ENCODE measurements at places on chromosomes 13 and 19.

GRCh38 chr19:18119013-18119716, 21.6 kb downstream of the MAST3 start:
- no peak for DNase-seq

DNA sequence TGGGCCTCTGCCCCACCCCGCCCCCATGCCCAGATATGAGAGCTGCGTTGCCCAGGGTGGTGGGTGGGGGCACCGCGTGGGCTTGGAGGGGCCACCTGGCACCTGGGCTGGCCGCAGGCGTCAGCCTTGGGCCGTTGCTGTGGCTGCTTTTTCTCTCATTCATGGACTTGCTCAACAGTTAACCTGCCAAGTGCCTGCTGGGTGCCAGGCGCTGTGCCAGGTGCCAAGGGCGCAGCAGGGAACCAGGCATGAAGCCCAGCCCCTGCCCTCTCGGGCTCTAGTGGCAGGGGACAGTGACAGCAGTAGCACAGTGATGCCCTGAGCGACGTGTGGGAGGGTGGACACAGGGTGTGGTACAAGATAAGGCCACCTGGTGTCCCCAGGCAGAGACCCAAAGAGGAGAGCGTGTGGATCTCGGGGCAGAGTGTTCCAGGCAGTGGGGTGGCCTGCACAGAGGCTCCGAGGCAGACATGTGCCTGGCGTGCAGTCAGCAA, 28.1 kb downstream of the DHX34 start:
- DNase-seq, result no peak

GRCh38 chr19:39083983-39084731, at the start of gene ACP7:
Gene ACP7, plus strand, starts transcription at chr19:39084368. Its CDS starts 902 bp downstream, at chr19:39085270.
- DNase-seq, result no peak

DNA sequence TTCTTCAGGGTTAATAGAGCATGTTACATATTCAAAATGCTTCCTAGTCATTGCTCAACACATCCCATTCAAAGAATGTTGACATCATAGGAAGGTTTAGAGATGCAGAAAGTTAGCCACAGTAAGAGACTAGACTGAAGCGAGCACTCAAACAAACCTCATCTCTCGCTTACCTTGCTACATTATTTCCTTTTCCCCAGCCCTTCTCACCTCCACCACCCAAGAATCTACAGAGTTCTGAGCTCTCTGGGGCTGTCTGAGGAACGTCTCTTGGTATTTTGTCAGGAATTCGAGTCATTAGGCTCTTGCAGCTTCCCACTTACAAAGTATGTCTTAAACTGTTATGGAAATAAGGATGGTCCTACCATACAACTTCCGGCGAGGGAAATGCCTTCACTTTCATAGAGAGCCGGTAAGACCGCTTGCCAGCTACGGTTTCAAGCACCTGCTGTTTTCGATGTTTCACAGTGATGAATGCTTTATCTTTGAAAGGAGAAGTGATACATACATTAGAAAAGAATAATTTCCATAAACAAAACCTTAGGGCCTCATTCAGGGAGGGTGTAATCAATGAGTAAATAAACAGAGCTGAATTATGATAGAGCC, 65.1 kb downstream of the FLT1 start:
- no peak for DNase-seq

DNA sequence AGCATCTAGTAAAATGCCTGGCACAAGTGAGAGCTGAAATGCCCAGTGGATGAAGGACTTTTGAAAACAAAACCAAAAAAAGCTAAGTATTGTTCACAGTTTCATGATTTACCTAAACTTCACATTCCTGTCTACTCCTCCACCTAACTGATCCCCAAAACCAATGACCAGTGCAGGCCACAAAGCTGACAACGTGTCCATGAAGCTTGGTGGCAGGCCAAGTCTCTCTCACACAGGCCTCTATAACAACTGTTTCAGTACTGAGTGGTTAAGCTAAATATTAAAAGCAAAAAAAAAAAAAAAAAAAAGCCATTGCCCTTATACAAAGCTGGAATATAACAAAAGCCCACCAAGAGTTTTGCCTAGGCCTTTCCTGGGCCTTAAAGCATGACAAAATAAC, 36.4 kb downstream of the STK24 start:
- no peak for DNase-seq

- no peak for DNase-seq
These were observed 527.5 kb downstream of the RFC3 start for GRCh38 chr13:34345258-34345965.

DNA sequence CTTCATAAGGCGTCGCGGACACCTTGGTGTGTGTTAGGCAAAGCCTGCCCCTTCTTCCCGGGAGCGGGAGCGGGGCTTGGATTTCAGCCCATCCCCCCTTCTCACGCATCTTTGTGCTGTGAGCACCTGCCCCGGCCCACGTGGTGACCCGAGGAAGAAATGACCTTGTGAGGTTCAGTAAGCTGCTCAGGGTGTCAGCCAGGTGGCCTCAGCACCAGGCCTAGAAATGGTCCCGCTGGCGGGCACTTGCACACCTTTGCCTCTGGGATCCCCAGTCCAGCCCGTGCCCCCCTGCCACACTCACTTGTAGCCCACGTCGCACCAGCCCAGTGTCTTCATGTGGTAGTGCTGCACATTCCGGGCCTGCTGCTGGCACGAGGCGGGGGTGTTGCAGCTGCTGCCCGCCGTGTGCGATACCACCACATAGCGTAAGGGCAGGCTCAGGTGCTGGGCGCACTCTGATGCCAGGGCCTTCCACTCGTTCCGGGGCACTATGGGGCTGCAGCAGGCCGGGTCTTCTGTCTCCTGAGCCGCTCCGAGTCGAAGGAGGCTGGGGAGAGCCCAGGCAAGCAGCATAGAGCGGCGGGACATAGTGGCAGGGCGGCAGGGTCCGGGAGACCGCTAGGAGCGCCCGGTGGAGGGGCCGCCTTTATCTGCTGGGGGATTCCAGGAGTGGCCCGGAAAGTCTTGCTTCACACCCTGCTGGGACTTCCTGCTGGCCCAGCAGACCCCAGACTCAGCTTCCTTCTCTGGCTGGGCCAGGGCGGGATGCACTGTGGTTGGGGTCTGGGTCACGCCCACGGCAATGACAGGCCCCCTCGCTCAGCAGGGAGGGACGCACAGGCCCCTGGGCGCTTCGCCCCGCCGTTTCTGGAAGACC, at the start of gene PGLYRP1:
TSS of gene PGLYRP1 (minus strand) at position 623 of the 880 bp plus-strand sequence. CDS start at position 591, 32 bp downstream.
- no peak for DNase-seq

GRCh38 chr13:52809310-52809769, 39.1 kb downstream of the PCDH8 start:
- peak; percentile 92 for DNase-seq

DNA sequence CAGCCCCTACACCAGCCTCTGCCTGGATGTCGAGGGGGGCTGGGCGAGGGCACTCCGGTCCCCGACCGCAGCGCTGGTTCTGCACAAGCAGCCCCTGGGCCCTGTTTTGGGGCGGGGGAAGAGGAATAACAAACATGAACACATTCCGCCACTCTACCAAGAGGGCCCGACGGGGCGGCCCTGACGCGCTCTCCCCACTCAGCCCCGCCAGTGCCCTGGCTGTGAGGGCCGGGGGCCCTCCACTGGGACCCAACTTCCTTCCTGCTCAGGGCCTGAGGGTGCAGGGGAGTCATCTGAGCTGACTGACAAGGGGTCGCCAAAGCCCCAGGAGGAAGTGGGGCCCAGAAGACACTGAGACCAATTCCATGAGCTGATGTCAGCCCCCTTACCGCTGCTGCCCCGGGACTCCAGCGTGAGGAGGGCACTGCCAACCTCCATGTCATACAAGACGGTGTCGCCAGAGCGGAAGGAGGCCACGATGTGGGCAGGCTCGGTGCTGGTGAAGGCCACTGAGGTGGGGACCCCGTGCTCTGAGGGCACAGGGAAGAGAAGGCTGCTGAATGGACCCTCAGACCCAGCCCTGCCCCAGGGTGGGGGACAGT, 5.6 kb upstream of the PRKD2 start:
- no peak for DNase-seq

DNA sequence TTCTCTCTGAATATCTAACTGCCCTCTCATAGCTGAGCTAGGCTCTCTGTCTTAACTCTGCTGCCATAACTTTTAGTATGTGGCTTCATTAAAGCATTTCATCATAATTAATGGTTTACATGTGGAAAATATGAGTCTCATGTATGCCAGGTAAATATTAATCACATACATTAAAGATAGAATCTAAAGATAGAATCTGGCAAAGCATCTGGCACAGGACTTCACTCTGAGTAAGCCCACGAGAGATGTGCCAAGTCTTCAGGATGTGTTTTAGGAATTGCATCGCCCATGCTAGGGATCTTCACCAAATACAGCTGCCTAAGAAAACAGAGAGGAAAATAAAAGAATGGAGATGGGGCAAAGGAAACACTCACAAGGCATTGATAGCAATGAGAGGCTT, 285.8 kb downstream of the DIAPH3 start:
- DNase-seq, result no peak

- no peak for DNase-seq
These were observed 1.5 kb upstream of the PRR12 start for GRCh38 chr19:49589502-49589905.

DNA sequence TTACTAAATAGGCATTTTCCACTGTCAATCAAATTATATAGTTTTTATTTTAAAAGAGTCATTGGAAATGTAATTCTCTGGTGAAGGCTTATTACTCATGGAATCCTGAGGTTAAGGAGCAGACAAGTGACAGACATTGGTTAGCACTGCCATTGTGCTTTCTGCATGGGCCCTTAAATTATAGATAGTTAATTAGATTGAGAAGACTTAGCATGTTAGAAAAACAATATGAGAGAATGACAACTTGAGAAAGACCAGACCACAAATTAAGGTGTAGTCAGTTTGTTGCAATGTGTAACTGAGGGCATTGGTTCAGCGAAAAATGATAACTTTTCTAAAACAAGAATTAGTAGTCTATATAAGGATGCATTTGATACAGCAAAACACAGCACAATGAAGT, 195.5 kb downstream of the SLITRK6 start:
- DNase-seq, result no peak

GRCh38 chr19:35719402-35720162, 1.8 kb downstream of the KMT2B start:
- DNase-seq, result no peak

DNA sequence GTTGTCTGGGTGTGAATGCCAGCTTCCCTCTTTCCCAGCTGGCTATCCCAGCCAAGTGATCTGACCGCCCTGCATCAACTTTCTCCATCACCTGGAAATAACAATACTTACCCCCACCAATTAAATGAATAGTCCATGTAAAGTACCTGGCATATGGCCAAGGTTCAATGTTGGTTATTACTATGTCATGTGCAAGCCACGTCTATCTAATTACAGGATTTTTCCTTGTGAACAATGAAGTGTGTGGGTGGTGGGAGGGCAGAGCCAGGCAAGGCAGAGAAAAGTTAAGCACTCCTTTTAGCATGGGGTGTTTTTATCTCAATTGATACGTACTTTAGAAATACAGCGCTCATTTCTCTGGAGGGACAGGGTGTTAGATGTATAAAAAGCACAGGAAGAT, 121.1 kb downstream of the NHLRC3 start:
- DNase-seq, result no peak

GRCh38 chr19:55258476-55258827, 365 bp downstream of the PPP6R1 start:
- peak; percentile 41 for DNase-seq

DNA sequence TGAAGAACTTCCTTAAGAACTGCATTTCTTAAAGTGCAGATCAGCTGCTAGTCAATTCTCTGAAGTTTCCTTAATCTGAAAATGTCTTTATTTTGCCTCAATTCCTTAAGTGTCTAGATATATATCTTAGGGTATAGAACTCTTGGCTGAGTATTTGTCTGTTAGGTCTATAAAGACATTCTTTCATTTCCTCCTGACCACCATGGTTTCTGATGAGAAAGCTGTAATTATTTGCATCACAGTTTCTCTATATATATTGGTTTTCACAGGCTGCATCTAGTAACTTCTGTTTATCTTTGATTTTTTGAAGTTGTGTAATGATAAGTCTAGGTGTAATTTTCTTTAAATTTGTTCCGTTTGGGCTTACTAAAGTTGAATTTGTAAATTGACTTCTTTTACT, 15.2 kb downstream of the NDFIP2 start:
- no peak for DNase-seq

DNA sequence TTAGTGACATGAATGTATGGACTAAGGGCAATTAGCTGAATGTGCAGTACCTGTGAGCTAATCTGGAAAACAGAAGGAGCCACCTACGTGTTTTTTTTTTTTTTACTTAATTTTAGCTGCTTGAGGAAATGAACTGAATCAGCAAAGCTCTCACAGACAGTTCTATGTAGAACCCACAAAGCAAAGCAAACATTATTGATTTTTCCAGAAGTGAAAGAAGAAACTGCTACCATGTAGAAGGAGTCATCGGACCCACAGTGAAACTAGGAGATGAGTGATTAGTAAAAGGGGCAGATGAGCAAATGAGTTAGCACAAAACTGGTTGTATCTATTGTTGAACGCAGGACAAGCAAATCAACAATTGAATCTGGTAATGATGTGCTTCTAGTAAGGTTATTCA, 94.1 kb upstream of the SLC7A1 start:
- no peak for DNase-seq

DNA sequence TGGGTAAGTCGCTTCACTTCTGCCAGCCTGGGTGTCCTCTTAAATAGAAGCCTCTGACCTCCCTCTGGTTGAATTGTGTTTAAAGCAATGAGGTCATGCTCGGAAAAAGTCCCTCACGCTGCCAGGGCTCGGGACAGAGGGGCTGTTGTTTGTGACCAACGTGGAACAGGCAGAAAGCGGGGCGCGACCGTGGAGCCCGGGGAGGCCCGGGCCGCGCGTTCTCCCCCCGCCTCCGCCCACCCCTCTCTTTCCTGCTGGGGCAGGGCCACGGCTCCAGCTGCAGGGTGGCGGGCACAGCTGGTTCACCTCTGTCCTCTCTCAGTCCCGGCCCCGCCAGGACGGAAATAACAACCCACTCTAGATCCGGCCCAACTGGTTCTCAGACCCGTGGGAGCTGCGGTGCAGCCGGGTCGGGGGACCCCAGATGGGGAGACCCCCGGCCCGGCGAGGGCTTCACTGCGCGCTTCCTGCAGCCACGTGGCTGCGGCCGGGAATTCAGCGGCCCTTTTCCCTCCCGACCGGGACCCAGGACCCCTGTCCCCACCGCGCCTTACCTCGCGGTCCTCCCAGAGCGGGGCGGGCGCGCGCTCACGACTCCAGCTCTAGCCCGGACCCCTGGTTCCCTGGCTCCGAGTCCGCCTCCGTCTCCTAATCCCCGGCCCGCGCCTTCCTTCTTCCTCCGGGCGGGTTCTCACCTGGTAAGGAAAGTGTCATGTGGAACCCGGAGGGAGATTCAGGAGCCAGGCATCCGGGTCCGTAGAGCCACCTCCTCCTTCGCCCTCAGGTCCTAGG, 1.9 kb downstream of the CDC42EP5 start:
- no peak for DNase-seq

GRCh38 chr19:30064348-30064699, 122.3 kb downstream of the URI1 start:
- DNase-seq, result no peak

DNA sequence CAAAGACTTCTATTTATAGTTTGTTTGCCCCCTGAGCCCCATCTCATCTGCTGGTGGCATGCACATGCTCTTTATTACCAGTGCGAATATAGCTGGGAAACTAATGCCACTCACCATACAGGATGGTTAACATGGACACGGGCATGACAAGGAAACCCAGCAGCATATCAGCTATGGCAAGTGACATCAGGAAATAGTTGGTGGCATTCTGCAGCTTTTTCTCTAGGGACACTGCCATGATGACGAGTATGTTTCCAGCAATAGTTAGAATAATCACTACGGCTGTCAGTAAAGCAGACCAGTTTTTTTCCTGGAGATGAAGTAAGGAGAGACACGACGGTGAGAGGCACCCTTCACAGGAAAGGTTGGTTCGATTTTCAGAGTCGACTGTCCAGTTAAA, 1.5 kb downstream of the HTR2A start:
- DNase-seq, result no peak
